ENCODE measurements at places on chromosomes 5 and 9.
A peak's percentile ranks its signal among the peaks of the same experiment; 100 is the strongest.

- DNase-seq, result no peak
Observed at GRCh38 chr5:77209495-77210090, 887 bp upstream of the PDE8B start.

DNA sequence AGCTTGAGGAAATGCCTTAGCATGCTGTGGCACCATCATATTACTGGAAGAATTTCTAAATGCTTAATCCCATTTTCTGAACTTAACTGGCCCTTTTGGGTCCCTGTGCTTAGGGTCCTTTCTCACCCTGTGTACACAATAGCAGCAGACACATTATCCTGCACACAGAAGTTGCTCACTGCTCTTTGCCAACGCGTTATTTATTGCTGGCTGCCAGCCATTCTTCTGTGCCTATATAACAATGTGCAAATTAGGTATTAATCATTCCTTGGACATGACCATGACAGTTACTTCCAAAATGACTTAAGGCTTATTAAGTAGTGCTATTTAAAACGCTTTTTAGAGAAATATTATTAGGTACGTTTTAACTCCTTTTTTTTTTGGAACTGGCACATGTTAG is 134.7 kb downstream of the FBN2 start:
- DNase-seq, result no peak

- DNase-seq, result no peak
Observed at GRCh38 chr9:34997379-34997781, 7.8 kb downstream of the DNAJB5 start.

GRCh38 chr9:136847088-136847825 is 2.0 kb upstream of the PHPT1 start:
- no peak for DNase-seq

GRCh38 chr5:157578079-157578780 is 2.7 kb upstream of the ADAM19 start:
- DNase-seq, result no peak

DNA sequence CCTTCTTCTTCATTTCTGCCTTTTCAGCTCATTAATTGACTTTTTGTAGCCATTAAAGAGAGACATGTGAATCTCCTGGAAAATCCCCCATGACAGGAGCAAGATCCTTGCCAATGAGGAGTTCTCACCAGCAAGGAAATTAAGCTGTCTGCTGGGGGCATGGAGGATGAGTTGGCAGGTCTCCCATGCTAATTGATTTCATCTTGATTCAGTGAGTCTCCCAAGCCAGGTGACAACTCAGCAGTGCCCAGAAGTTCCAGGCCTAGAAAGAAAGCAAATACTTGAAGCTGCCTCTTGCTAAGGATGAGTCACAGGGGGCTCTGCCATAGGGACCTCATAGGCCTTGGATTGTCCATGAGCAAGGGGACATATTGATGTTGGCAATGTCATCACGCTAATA is 30.0 kb upstream of the ADRA1B start:
- no peak for DNase-seq

DNA sequence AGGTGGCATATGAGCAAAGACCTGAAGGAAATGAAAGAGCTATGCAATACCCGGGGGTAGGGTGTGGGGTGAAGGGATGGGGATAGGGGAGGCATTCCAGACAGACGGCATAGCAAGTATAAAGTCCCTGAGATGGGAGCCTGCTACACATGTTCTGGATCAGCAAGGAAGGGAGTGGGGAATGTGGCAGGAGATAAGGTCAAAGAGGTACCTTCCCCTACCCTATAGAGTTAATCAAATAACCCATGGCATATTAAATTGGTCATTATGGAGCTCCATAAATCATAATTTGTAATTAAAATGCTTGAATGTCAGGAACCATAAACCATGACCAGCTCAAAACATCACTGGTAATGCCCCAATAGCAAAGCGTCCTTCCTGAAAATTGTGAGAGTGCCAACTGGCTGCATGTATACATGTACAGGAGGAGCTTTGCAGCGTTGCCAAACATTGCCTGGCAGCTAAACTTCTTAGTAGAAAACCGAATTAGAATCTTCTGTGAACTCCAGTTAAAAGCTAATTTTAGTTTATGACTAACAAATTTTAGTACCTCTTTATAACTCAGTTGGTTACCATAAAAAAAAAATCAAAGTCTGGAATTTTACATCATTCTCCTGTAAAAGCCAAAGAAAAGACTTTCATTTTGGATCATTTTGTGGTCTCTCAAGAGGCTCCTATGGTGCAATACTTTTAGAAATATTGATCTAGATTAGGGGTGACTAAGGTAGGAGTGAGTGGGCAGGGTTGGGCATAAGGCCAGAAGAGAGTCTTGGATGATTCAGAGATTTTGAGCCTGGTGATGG is 4.7 kb downstream of the DNAI1 start:
- DNase-seq, result no peak

GRCh38 chr9:133333566-133333965 is 2.4 kb downstream of the SURF6 start:
- DNase-seq, result no peak

DNA sequence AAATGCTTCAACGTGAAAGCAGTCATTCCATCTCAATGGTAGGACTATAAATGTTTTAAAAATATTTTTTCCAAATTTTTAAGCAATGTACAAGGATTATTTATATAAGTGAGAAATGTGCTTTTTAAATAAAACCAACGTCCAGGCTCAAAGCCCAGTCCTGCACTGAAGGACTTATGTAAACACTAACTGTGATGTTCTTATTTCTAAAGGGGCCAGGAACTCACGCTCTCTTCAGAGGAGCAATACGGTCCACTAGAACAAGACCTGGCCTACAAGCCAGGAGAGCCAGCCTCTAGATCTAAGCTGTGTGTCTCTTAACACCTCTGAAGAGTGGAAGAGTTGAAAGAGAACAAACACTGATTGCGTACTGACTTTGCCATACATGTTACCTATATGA is 12.1 kb downstream of the TTLL11 start:
- no peak for DNase-seq

DNA sequence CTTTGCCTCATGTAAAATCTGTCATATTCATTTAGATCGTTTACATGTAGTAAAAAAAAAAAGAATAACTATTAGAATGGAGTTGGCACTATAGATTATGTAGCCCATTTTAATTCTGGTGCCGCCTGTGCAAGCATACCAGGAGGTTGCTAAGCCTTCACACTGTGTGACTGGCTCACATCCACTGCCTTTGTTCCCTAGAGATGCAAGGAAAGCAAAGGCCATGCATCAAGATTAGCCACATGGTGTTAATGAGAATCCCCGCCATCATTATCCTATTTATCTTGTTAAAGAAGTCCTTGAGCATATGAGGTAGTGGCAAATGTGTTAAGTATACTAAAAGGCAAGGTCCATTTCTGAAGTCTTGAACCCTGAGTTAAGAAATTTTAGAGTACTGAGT is 279.6 kb downstream of the RFX3 start:
- DNase-seq, result no peak

DNA sequence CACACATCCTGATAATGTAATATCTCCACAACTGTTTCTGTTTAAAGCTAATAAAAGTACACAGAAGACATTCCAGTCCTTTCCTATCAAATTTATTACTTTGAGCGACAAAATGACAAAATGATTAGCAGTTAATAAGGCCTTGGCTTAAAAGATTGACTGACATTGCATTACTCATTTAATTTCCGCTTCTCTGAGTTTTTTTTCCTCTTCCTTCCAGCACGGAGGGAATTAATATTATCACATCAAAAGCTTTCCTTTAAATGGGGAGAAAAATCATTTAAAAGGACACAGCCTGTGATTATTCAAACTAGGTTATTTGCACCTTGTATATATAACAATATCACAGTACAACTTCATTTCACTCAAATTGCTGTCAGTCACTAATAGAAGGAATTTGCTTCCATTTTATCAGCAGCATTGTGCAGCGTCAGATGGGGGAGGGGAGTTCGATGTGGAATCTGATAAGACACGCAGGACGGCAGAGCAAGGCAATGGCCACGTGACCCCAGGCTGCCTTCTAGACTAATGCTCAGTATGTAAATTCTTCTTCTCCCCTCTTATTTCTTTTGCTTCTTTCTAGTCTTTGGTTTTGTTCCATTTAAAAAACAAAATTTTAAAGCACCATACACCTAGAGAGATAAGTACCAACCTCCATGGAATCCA is 400.5 kb downstream of the IRX1 start:
- DNase-seq, result no peak

DNA sequence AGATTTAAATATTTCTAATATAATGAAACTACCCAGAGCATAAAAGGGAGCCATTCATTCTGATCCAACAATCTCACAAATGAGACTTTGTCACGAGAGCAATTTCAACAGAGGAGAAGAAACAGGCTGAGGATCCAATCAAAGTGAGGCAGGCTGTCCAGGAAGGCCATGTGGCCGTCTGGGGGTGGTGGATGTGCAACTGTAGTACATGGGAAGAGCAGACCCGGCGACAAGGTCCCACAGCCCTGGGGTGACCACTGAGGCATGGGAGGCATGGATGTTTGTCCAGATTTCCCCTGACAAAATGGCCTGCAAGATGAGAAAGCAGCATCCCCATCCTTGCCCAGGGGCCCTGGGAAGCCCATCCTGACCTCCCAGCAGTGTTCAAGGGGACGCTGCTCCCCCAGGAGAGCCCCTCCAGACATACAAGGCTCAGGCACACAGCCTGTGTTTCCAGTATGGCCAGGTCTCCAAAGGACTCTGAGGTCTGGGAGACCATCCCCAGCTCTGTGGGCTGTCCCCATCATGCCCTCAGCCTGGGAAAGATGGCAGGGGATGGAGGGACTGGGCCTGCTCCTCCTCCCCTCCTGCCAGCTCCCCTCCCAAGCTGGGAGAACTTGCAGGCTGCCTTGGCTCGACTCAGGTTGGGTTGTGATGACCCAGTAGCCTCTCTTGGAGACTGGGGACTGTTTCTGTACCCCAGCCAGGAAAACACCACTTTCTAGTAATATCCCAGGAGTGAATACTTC is 27.5 kb upstream of the FCN2 start:
- DNase-seq, result peak; percentile 12

GRCh38 chr5:95993266-95993665 is 31.6 kb upstream of the ELL2 start:
- DNase-seq, result no peak

GRCh38 chr5:160618286-160618685 is 196.6 kb downstream of the PTTG1 start:
- DNase-seq, result no peak

DNA sequence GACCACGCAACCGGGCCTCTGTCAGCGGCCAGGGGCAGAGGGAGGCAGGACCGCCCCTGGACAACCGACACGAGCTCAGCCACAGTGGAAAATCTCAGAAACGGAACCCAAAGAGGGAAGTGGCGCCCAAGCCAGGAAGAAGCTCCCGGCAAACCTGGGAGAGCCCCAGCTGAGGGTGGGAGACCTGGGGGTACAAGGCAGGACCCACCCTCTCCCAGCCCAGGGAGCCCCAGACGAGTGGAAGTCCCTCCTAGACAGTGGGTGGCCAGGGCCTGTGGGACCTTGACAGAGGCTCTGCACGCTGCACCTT is 3.0 kb downstream of the SLC12A7 start:
- DNase-seq, result no peak

- no peak for DNase-seq
Observed at GRCh38 chr9:89801742-89802670, 197.2 kb downstream of the GADD45G start.

- no peak for DNase-seq
Observed at GRCh38 chr9:90569511-90569910, 73.1 kb downstream of the DIRAS2 start.

GRCh38 chr5:72224946-72225463 is 95.0 kb downstream of the MRPS27 start:
- DNase-seq, result no peak

- no peak for DNase-seq
Observed at GRCh38 chr5:172493906-172494305, 39.6 kb upstream of the SH3PXD2B start.

DNA sequence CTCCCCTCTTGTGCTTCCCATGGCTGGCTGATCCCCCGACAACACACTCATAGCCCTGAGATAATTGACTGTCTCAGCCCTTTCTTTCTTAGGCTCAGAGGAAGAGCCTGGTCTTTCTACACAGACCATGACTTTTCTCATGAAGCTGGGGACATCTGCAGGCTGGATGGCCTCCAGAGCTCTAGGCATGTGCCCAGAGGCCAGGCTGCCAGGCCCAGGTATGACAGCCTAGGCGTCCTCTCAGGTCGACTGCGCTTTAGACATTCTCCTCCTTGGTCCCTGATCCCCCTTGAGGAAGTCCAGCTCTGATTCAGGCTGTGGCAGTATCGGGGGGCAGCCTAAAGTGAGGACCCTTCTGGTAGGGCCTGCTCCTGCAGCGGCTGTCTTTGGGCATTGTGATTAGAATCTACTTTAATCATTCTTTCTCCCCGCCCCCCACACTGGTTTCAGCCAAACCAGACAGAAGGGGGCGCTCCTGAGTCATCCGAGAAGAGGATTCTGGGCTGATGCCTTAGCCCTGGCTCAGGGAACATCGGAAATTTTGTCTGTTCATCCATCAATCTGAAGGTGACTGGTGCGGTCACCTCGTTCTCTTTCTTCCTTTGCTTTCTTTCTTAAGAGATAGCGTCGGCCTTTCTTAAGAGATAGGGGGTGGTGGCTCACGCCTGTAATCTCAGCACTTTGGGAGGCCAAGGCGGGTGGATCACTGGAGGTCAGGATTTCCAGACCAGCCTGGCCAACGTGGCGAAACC is 66.5 kb upstream of the HSPA9 start:
- DNase-seq, result no peak

DNA sequence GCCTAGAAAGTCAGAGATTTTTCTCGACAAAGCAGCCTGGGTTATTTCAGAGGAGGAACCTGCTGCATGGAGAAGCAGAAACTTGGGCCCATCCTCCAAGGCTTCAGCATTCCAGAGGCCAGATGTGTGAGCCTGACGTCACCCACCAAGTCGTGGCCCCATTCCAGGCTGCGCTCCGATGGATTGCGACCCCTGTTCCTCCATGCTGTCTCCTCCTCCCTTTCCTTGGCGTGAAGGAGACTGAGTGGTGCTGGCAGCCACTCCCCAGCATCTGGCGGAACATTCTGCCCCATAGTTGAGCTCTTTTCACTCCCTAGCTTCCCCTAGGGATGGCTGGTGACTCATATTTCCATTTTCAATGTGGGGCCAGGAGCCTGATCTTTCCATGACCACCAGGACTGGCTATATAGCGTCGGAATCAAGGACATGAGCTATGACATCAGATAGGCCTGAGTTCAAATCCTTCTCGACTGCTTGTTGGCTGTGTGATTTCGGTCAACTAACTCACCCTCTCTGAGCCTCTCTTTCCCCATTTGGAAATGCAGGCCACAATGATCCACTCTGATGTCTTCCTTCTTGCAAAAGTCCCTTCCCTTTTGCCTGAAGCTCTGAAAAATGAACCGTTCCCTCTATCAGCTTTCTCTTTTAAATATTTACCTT is 24.5 kb upstream of the DUSP1 start:
- peak; percentile 74 for DNase-seq

DNA sequence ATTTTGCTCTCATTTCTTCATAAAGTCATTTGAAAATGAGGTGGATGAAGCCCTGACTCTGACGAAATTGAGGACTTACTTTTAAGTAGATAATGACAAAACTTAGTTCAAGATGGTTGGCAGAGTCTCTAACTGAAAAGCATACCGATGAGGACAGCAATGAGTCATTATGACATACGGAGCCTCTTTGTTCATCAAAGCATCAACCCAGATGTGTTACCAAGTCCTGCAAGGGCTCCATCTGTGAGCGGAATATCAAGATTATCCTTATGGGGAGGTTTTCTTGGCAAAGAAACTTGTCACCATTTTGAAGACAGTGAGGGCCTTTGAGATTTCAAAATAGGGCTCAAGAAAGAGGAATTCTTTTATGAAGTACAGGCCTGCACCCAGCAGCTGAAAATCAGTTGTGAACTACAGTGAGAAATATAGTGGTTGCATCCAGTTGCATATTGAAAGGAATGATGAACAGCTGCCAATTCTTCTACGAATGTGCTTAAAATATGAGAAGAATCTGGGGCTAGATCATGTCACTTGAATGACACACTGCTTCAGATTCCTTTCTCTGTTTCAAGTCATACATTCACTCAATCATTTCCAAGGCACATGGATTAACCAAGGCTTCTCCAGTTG is 86.6 kb upstream of the SLC24A2 start:
- DNase-seq, result no peak

Measured in breast epithelium (tissue), 4 donors.